ENCODE measurements at places on chromosomes 7 and 10.
A peak's percentile ranks its signal among the peaks of the same experiment; 100 is the strongest.

DNA sequence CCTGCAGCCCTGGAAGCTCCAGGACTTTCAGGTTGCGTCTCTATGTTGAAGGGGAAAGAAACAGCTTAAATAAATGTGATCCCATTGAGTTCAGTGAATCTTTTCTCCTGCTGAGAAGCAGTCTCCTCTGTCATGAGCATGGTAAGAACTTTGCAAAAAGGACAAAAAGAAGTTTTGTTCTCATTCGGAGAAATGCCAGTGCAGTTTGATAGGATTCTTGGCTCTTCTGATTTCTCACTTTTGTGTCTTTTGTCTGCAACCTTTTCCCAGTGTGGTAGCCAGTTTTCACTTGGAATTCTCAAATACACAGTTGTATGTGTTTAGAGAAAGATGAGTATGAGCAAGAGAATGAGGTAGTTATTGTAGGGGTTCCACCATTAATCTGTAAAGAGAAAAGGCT lies 64.3 kb downstream of the AP3M1 start:
- no peak for DNase-seq

DNA sequence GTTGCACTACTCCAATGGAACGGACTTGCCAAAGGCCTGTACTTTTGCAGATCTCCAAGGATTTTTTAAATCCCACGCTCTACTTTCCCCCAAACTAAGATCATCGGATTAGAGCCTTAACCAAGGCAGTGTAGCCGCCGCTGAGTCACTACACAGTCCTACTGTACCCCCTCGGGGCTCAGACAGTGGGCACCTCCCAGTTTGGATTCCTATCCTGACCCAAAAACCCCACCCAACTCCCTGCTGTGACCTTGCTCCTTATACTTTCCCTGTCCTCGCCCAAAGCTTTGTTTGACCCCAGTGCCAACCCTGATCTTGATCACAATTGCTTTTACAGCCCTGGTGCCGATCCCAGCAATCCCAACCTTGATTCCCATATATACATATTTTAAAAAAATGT lies 17.5 kb upstream of the PLAU start:
- no peak for DNase-seq

GRCh38 chr7:23514755-23515154 lies 17.0 kb downstream of the TRA2A start:
- DNase-seq: no peak

- DNase-seq: no peak
Observed at GRCh38 chr7:106767498-106768323, 97.4 kb upstream of the PIK3CG start.

- no peak for DNase-seq
Observed at GRCh38 chr7:37320848-37321468, 127.7 kb downstream of the ELMO1 start.

DNA sequence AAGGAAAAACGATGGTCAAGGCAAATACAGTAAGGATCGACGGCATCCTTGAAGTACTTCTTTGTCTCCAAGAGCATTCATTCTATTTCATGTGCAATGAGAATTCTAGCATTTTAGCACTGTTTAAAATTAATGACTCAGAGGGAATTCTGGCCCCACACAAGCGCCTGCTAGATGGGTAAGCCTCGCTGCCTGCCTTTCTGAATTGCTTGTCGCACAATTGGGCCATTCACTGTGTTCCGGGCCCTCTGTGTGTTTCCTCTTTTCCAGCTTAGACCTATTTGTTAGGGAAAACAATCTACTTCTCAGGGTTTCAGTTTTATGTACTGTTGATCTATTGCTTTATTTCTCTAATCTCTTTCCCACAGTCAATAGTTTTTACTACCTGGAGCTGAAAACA lies 204.7 kb upstream of the ZNF32 start:
- no peak for DNase-seq

DNA sequence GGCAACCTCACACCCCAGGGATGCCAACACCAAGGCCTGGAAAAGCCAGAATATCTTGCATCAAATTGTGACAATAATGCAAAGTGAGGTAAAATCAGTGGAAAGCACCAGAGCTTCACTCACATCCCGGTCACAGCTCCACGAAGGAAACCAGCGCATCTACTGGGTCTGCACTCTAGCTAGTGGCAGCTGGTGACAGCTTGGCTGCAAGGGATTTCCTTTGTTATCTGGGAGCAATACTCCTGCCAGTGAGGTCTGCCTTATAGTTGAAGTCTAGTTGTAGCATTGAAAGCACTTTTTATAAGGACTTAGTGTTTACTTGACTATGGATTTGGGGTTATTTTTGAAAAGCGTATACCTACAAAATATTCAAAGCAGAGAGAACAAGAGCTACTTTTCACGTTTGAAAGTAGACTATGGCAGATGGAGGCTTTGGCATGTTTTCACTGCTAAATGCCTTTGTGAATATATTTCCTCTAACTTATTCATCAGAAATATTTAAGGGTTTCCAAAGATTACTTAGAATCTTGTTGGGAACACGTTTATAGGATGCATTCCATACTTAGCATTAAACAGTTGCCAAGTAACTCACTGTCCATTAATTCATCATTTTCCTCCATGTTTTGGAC lies 26.1 kb downstream of the WDFY4 start:
- DNase-seq: no peak

DNA sequence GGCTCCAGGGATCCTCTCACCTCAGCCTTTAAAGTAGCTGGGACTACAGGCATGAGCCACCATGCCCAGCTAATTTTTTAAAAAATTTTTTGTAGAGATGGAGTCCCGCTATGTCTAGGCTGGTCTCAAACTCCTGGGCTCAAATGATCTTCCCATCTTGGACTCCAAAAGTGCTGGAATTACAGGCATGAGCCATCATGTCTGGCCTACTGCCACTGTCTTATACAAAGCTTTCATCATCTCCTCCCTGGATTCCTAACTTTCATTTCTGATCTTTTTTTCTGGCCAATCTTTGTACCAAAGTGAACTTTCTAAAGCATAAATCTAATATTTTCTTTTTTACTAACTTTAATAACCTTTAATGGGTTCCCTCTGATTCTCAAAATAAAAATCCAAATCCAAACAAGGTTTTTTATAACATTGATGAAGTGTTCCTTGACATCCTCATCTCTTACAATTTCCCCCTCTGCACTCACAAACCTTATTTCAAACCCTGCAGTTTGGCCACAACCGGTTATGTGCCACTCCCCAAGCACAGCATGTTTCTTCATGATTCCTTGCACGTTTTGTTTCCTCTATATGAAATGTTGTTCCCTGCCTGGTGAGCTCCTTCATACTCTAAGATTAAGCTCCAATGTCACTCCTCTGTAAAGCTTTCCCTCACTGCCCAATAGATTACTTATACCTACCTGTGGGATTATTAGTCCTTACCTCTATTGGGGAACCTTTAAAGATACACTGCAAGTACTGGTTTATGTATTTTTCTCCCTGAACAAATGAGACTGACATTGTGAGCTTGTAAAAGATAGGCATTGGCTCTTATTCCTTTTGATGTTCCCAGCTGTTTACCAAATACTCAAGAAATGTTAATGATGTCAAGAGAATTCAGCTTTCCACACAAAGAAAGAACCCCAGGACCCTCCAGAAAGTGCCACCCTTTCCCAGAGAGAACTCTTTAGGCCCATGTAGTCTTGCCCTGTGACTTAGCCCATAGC lies 101.7 kb downstream of the HOXA1 start:
- no peak for DNase-seq

- no peak for DNase-seq
Observed at GRCh38 chr7:157622000-157622399, 285.2 kb downstream of the DNAJB6 start.

GRCh38 chr10:6755781-6756460 lies 175.8 kb upstream of the PRKCQ start:
- DNase-seq: no peak

GRCh38 chr7:155203059-155203881 lies 94.4 kb upstream of the INSIG1 start:
- DNase-seq: no peak

- no peak for DNase-seq
Observed at GRCh38 chr10:120641695-120642094, 184.7 kb downstream of the PLPP4 start.

DNA sequence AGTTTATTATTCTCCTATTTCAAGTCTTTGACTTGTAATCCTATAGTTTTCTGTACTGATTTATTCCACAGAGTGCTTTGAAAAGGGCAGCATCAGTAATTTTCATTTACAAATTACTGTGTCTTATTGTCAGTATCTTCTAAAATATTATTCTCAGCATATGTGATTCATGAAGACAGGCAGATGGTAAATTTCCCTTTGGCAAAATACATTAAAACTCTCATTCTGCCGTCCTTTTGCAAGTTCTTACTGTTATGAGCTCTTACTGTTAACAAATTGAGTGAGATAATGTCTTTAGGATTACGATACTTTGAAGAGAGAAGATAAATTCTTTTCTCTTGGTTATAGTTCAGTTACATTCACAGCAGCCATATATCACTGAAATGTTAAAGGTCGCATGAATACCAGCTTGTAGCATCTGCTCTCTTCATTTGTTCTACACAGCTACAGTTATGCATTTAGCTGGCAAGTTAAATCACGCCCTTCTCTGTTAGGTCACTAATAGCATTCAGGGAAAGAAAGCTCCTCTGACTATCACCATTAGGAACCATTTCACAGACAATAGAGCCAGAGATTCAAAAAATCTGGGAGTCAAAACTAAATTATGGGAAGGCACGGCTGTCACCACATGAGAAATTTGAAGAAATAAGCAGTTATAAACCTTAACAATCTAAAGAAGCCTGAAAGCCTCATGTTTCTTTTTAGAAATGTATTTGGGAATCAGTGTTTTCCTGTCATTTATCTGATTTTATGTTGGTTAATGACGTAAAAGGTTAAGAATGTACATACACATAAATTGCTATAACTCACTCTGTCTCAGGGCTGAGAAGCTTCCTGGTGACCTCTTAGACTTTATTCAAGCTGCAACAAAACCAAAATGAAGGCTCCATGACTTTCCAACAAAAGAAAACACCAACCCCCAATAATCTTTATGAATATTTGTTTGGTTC lies 109.6 kb upstream of the SP4 start:
- no peak for DNase-seq

- DNase-seq: no peak
Observed at GRCh38 chr10:71427246-71427645, 30.5 kb downstream of the CDH23 start.

GRCh38 chr7:121337398-121337797 lies 8.6 kb downstream of the WNT16 start:
- no peak for DNase-seq

DNA sequence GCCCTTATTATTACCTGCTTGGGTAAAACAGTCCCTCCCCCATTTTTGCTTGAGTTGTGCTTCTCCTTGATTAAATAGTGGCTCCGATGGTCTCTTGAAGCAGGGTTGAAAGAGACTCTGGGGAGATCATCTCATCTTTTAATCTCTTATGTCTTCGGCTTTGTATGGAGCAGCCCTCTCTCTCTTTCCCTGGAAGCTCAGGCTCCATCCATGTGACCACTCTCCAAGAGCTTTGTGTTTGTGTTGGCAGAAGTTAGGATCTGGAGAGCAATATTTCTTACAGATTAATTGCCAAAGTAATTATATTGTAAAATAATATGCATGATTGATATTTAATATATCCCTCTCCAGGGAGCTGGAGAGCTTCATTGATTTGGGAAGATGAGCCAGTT lies 76.9 kb downstream of the LRRC4 start:
- no peak for DNase-seq

GRCh38 chr7:28551331-28551730 lies 139.0 kb downstream of the CREB5 start:
- DNase-seq: no peak

- no peak for DNase-seq
Observed at GRCh38 chr10:55330486-55330885, 529.5 kb upstream of the PCDH15 start.

DNA sequence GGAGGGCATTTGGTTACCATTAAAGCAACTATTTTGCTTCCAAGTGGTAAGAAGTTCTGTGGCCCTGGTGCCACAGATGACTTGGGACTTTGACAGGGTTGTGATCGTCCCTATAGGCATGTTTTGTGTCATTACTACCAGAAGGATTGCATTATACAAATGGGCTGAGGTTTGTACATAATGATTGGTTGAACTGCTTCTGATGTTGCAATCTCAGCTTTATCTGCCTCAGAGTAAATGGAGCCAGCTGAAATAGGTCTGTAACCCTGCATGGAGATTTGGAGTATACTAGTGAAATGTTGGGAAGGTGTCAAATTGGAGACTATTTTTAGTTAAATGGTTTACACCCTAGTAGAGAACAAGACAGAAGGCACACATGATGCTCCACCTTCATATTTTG lies 46.1 kb upstream of the SEPTIN7 start:
- no peak for DNase-seq

- DNase-seq: no peak
Observed at GRCh38 chr10:49750546-49750945, 11.6 kb downstream of the OGDHL start.

DNA sequence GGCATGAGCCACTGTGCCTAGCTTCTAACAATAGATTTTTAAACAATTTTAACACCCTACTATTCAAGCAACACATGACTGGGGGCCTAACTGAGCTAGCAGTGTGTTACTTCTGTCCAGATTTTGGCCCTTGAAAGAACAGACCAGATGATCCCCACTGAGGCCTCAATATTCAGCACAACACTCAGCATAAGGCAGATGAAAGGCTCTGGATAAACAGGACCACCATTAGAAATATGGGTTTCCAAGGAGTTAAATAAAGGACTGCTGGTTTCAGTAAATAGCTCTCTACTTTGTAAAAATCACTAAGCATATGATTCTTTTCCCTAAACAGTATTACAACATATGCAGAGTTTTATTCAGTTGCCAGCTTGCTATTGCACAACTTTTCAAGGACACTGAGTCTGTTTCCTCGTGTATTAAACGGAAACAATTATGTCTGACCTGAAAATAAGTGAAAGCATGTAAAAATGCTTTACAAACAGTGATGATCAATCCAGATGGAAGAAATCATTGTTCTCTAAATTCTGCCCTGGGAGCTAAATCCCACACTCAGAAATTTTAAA lies 23.8 kb upstream of the FZD1 start:
- DNase-seq: no peak

DNA sequence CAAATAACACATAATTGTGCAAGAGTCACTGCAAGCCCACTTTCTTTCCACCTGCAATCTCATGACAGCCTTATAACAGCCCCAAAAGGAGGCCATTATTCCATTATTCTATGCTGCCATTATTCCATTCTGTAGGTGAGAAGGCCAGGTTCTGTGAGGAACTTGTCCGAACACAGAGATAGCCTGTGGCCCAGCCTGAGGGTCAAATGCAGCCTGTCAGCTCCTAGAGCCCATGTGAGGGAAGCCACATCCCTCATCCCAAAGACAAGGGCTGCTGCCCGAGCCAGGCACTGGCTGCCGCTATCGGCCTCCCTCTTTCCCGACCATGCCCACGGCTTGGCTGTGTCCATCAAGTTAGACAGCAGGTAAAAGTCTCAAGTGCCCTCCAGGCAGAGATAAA lies 24.1 kb upstream of the C10orf71 start:
- peak; percentile 4 for DNase-seq
